Renal cortex interstitium (tissue), 15 donors: ENCODE measurements at places on chromosomes 11 and 22. TPM values are rescaled to one million over a fixed set of nuclear protein-coding genes. Genes with fewer than 3 reads are reported as not detected.

CDC42BPG gene
- polyA plus RNA-seq, result 6.3 TPM

BARX2 gene
- 1.5 TPM for polyA plus RNA-seq

C11orf21 gene
- polyA plus RNA-seq, result 0.82 TPM

GRCh38 chr11:13277768-13278608, at the start of gene BMAL1:
Gene BMAL1 (plus strand): TSS chr11:13277790. CDS start chr11:13354309, 76,519 bp downstream.
- DNase-seq, result no peak

GRCh38 chr11:70097783-70098563, 19.9 kb downstream of the ANO1 start:
- DNase-seq, result no peak

CDC42EP1 gene
- 33.3 TPM for polyA plus RNA-seq

DNA sequence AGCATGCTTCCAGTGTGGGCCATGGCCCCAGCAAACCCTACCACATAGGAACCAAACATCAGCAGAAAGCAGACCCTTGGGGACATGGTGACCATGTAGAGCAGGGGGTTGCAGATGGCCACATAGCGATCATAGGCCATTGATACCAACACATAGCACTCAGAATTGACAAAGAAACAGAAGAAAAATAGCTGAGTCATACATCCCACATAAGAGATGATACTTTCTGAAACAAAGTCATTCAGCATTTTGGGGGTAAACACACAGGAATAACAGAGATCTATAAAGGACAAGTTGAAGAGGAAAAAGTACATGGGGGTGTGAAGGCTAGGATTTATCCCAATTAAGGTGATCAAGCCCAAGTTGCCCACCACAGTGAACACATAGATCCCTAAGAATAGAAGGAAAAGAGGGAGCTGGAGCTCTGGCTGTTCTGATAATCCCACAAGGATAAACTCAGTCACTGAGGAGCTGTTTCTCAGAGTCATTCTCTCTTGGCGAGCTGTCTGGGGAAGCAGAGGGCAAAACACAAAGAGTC, at the start of gene OR8B4:
TSS of gene OR8B4 (minus strand) at position 488 of the 538 bp plus-strand sequence. CDS start at position 488, 0 bp downstream.
- DNase-seq, result no peak

DNA sequence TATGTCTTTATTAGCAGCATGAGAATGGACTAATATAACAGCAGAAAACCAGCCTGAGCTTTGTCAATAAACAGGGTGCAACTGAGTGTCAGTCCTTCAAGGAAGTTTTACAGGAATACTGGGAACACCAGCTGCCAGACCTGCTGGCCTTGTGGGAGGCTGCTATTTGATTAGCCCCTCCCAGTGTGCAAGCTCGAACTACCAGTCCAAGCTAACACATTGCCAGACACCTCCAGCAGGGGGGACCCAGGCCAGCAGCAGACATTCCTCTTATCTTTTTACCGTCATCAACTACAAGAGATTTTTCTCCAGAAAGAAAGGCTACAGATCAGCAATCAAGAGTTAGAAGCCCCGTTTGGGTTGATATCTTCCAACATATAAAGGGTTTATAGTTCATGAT, 942.8 kb upstream of the TENM4 start:
- DNase-seq, result no peak
